ENCODE measurements at places on chromosomes 6 and 20.

- DNase-seq, result peak; percentile 89
Measured at GRCh38 chr6:52577022-52577777, at the start of gene TRAM2. Gene TRAM2 (minus strand): TSS chr6:52577060. CDS start chr6:52576915, 145 bp downstream.

GRCh38 chr6:71386215-71386614 is 97.6 kb downstream of the OGFRL1 start:
- peak; percentile 57 for DNase-seq

DNA sequence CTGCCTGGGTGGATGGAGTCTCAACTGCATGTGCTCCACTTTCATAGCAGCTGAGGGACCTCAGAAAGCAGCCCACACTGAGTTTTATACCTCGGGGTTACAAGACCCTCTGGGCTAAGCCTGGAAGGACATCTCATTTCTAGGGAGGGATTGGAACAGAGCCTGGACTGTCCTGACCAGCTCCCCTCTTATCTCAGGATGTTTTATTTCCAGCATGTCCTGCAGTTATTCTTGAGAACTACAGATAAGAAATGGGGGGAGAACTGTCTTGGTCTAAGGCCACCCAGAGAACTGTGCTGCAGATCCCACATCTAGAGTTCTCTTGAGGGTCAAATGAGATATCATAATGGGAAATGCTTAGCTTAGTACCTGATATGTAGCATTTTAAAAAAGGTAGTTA is 97.3 kb upstream of the CHD6 start:
- no peak for DNase-seq

DNA sequence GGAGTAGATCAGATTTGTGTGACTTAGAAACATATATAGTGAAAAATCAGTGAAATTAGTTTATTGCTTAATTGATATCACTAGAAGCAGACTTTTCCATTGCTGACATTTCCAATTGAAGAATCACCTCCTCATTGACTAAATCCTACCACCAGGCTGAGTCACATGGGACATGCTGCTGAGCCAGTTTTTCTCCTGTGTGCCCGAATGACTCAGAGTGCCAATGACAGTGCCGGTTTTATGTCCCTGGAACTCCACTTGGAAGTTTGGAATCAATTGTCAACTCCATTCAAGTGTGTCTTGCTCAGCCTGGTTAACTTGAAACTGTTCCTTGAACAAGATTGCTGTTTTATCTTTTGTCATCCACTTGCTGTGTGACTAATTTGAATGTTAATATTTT is 316.1 kb upstream of the PRDM1 start:
- peak; percentile 49 for DNase-seq

- DNase-seq, result peak; percentile 46
Measured at GRCh38 chr6:4533576-4533975, 242.6 kb upstream of the CDYL start.

GRCh38 chr20:58146746-58147140 is 81.7 kb downstream of the ANKRD60 start:
- DNase-seq, result no peak
